RCC 7860 (cell line): ENCODE measurements at places on chromosomes 16 and 17.

- no peak for DNase-seq
These were observed 75.4 kb downstream of the DNAH3 start for GRCh38 chr16:21075252-21075651.

DNA sequence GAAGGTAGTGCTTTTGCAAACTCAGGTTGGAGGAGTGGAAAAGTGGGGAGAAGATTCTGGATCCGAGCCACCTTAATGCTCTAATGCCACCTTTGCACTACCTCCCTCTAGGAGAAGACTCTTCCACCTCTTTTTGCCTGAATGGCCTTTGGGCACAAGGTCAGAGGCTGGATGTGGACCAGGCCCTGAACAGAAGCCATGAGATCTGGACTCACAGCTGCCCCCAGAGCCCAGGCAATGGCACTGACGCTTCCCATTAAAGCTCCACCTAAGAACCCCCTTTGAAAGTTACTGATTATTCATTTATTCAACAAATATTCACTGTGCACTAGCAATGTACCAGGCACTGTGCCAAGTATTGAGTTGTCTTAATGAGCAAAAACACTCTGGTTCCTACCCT is 3.2 kb downstream of the SHBG start:
- no peak for DNase-seq

GRCh38 chr17:78784352-78784751 is 2.3 kb upstream of the CYTH1 start:
- DNase-seq = no peak

DNA sequence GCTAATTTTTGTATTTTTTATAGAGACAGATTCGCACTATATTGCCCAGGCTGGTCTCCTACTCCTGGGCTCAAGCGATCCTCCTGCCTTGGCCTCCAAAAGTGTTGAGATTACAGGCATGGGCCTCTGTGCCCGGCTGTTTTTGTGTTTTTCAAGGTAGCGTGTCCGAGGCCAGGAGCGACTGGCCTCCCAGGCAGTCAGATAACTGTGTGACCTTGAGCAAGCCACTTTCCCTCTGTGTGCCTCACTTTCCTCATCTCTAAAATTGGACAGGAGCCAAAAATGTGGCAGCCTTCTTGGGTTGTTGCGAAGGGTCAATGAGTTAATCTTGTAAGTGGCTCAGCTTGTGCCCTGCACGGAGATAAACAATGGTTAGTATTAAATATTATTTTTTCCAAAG is 2.4 kb downstream of the ABCC1 start:
- no peak for DNase-seq

DNA sequence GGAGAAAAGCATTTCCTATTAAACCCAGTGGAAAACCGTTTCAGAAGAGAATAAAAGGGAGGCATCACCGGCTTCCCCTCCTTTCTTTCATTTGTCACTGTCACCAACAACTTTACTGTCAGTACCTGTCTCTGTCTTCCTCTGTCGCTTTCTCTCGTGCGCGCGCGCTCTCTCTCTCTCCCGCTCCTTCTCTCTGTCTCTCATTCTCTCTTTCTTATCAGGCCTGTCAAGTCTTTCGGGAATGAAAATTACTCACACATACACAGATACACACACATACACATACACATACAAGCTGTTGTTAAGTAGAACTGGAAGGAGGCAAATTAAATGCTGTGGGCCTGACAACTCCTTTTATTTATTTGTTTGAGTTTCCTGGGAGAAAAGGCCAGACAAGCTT is 17.6 kb downstream of the MYOCD start:
- DNase-seq = no peak

GRCh38 chr16:19274165-19274797 is 11.2 kb upstream of the CLEC19A start:
- no peak for DNase-seq

- DNase-seq = no peak
These were observed 32.6 kb downstream of the ERN1 start for GRCh38 chr17:64097196-64097936.

DNA sequence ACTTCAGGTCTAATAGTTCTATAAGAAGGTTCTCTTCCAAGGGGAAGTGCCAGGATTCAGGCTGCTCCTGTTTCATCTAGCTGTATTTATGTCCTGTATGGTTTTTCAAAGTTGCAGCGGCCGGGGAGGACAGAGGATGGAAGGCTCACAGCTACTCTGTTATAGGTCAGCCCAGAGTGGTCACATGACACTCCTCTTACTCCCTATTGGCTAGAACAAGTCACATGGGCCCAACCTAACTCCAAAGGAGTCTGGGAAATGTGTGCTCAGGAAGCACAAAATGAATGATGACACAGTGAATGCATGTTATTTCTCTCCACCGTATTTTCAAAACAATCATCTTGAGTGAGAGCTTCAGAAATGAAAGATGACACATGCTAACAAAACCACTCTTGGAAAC is 645.1 kb upstream of the RBFOX1 start:
- DNase-seq = no peak

GRCh38 chr16:66020642-66021041 is 345.8 kb upstream of the CDH5 start:
- peak; percentile 24 for DNase-seq

DNA sequence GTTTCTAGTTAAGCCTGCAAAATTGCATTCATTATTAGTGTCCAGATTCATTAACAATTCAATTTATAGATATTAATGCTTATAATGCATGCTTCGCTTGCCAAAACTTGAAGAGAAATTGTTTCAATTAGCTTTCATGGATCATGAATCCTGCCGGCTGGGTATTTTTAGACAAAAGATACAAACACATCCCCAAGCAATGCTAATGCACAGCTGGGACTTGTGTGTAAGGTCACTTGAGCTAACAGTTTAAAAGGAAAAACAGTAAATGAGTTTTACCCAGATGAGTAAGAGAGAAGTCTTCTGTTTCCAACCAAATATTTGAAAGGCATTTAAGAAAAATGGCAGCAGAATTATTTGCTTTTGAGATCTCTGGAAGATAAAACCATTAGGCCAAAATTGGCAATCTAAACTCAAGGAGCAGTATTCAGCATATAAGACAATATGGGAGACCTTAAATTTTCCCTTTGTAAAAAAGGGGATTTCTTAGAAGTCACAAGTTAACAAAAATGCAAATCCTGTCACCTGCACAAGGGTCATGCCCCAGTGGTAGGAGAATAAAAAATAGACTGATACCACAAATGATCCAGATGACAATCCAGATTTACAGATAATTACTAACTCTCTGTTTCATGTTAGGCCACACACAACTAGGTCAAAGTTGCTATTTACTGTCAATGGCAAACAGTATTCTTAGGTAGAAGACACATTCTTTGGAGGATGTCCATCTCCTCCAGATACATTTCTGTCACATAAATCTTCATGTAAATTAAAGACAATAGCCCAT is 418.4 kb upstream of the PMFBP1 start:
- DNase-seq = no peak

DNA sequence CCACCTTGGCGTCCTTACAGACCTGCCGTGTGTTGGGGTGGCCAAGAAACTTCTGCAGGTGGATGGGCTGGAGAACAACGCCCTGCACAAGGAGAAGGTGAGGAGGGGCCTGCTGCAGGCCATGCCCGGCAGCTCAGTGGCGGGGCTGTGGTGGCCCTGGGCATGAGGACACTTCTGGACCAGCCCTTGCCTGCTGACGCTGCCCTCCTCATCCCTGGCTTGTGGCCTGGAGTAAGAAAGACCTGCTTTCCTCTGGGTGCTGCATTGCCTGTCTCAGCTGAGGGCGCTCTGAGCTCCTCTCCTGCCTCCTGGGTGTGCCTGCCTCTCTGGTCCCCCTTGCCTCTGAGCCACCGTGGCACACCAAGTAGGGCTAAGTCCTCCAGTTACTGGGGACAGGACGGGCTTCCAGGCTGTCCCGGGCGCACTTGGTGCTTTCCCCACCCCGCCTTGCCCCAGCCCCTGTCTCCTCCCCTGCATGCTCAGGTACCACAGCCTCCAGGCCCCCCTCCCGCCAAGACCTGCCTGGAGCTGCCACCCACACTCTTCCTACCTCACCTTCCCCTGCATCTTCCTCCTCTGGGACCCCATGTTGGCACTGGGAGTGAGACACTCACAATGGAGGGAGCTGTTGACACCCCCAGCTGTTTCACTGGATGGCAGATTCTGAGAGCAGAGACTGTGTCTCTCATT is 8.7 kb downstream of the ENDOV start:
- DNase-seq = no peak

- DNase-seq = peak; percentile 94
These were observed 1.5 kb downstream of the MXRA7 start for GRCh38 chr17:76709077-76709950.

DNA sequence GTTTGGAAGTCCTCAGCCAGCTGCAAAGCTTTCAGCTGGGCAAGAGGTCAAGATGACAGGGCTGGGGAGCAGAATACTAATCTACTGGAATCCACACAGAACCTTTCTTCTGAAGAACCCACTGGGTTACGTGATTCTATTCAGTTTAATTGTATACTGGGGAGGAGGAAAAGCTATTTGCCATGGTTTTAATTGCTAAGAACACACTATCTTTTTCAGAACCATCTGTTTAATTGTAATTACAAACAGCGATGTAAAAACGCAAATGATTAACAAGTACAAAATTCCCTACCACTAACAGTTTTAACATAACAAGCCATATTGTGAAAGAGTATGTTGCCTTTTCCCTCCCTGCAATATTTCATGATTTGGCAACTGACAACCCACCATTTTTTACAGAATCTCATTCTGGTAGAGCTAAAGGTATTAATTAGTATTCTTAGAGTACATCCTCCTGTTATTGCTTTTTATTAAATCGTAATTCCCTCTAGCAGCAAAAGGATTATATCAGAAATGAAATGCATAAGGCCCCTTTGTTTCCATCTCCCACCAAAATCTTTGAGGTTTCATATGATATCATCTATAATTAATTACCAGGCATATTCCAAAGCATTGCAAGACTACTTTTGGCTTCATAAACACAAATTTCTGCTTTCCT is 12.1 kb downstream of the HYDIN start:
- DNase-seq = no peak

DNA sequence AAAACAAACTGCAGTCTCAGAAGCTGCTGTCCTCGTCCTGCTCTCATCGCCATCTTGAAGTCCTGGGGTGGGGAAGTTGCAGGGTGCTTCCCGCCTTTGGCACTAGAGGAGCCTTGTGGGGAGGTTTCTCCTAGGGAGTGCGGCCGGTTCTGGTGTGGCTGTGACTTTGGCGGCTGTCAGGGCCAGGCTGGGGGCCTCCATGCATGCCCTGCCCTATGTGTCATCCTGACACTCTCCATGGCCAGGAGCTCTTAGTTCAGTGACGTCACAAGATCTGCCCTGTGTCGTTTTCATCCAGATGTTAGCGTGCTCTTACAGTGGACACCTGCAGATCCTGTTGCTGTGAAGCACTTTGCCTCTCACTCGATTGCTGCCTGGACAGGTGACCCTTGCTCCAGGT is 49.6 kb downstream of the PLD6 start:
- DNase-seq = peak; percentile 68

GRCh38 chr17:15418781-15419180 is 48.6 kb downstream of the CDRT4 start:
- DNase-seq = no peak

DNA sequence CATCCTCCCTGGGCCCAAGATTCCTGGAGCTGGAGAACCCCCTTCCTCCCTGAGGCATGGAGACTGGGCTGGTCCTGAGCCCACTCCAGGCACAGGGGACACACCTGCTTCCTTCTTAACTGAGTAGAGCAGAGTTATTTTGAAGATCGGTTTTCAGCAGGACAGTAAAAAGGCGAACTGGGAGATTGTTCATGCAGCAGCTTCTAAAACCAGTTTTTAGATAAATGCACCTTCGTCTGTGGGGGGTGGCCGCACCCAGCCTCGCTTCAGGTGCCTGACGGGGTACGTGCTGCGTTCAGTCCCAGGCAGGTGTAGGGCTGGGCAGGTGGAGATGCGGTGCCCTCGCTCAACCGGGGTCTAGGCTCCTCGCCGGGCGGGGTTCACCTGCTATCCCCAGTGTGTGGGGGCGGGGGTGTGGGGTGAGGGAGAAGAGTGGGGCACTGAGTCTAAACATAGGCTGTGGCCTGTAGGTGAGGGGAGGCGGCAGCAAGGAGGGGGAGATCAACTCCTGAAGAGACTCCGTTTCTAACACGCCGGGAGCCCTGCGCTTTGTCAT is 69.5 kb downstream of the JPH3 start:
- DNase-seq = no peak

GRCh38 chr17:7204336-7204735 is 15.3 kb downstream of the DLG4 start:
- no peak for DNase-seq

DNA sequence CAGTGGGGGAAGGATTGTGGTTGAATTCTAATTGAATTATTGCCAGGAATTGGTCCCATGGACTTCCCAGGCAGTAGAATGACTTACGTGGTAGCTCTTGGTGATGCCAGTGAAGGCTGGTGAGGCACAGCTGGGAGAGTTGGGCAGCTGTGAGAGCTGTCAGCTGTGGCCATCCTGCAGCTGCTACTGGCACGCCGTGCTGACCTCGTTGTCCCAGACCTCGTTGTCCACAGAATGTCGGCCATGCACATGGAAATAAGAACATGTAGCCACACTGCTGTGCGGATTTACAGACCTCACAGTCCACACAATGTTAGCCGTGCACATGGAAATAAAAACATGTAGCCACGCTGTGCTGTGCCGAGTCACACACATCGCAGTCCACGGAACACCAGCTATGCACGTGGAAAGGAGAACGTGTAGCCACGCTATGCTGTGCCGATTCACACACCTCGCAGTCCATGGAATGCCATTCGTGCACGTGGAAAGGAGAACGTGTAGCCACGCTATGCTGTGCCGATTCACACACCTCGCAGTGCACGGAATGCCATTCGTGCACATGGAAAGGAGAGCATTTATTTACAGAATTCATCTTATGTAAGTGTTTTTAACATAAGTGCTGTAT is 59.2 kb downstream of the BANP start:
- no peak for DNase-seq

GRCh38 chr17:36001862-36002603 is 680 bp upstream of the CCL15 start:
- DNase-seq = no peak

- peak; percentile 48 for DNase-seq
These were observed 6.4 kb downstream of the C16orf86 start for GRCh38 chr16:67672739-67673662.

DNA sequence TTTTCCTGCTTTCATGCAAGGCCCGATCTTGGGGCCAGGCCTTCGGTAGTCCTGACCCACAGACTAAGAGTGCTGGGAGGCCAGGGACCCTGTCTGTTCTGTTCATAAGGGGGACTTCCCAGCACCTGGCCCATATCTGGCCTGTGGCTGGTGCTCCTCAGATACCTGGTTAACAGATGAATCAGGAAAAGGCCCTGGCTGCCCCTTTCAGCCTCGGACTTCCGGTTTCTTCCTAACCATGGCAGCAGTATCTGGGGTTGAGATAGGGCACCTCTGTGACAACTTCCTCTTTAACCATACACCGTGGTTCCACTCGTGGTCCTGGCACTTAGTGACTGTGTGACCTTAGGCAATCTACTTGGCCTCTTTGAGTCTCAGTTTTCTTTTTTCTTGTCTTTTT is 18.4 kb downstream of the PLCG2 start:
- DNase-seq = no peak
